NCI-H1930 (cell line): ENCODE measurements at places on chromosomes 12 and 14.

DNA sequence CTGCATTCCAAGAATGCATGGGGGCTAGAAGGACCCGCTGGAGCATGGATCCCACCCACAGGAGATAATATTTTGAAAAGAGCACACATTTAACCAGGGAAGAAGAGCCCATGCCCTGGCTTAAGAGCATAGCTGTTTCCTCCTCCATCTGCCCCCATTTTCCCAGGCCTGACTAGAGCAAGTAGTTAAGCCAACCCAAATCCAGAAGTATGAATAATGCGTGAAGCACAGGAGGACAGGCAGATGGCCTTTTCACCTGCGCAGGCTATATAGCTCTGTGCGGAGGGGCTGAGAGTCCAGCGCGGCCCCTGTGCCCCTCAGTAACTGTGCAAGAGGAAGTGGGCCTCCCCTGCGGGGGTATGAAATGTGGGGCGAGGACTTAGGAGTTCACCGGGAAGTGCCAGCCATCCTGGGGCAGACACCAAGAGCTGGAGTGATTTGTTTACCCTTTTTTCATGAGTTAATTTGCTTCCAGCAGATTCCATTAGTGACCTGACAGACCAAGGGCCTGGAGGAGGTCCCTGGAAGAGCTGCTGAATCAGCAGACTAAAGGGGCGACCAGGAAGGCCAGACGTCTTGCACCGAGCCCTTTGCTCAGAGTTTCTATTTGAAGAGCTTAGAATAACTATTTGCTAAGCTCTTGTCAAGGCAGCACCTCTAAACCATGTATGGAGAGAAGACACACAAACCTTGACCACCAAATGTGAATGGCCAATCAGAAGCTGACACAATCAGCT, 37.2 kb downstream of the DPF3 start:
- DNase-seq, result no peak

DNA sequence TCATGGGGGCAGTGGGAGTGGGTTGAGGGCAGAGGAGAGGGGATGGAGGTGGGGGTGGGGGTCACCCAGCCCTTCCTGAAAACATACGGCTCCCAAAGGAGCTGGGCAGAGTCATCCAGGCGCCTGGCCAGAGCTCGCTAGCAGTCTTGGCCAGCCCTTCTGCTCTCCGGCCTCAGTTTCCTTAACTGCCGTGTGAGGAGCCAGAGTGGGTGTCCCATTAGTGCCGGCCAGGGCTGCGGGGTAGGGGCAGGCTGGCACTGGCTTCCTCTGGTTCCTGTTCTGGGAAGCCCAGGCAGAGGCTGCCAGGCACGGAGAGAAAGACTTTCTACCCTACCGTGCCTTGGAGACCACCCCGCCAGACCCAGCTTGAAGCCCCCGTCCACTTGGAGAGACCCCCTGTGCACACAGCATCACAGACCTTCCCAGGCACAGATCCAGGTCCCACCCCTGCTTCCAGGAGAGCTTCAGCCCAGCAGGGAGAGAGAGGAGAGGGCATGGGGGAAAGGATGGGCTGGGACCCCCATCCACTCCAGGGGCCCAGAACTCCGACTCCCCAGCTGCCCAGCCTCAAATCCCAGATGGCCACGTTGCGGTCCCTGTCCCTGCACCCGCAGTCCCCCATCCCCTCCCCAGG, 93.3 kb downstream of the RFLNA start:
- DNase-seq, result no peak

GRCh38 chr12:65705380-65705876, 118.9 kb upstream of the HMGA2 start:
- DNase-seq, result no peak

- no peak for DNase-seq
These were observed 98.4 kb downstream of the CCDC60 start for GRCh38 chr12:119432949-119433348.

- no peak for DNase-seq
These were observed 572.3 kb downstream of the ETNK1 start for GRCh38 chr12:23197266-23197665.

GRCh38 chr12:24845615-24846014, 103.3 kb downstream of the BCAT1 start:
- no peak for DNase-seq

GRCh38 chr12:94033101-94033500, 115.3 kb upstream of the PLXNC1 start:
- no peak for DNase-seq

GRCh38 chr14:49134940-49135339, 451.2 kb downstream of the RPS29 start:
- DNase-seq, result no peak

DNA sequence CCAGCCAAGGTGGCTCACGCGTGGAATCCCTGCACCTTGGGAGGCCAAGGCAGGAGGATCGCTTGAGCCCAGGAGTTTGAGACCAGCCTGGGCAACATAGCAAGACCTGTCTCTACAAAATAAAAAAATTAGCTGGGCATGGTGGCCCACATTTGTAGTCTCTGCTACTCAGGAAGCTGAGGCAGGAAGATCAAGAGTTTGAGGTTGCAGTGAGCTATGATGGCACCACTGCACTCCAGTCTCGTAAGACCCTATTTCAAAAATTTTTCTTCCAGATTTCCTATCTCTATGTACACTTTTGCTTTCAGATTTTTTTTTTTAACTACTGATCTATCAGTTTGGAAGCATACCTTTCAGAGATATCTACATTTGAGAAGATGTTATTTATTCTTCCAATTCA, 15.3 kb downstream of the SNX6 start:
- no peak for DNase-seq

GRCh38 chr14:70857496-70857890, 48.2 kb upstream of the MAP3K9 start:
- DNase-seq, result no peak

DNA sequence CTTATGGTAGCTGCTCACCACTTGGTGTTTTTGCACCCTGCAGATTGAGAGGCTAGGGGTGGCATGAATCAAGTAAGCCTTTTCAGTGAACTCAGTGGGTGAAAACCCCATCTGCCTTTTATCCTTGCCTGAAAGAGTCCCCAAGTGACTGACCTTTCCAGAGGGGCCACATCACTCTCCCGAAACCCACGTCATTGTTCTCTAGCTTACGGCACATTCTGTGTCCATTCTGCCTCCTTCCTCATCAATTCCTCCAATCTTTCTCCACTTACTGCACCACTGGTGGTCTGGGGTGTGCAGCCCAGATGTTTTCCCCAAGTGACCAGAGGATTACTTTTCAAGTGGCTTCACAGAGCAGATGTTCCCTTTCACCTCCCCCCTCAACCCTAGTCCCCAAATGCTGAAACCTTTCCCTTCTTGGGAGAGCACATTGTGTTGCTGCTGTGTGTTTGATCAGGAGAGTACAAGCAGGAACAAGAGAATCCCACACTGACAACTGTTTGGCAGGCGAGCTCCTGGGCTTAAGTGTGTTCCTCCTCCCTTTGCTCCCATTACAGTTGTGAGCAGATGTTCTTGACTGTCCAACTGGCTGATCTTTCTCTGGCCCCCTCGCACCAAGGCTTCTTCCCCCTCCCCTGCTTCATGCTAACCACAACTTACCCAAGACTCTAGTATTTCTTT, 138.0 kb upstream of the IGF1 start:
- no peak for DNase-seq

- DNase-seq, result no peak
These were observed 58.9 kb upstream of the SRRM4 start for GRCh38 chr12:118922405-118922804.

GRCh38 chr12:116710370-116711150, 27.3 kb downstream of the SPRING1 start:
- no peak for DNase-seq

- DNase-seq, result no peak
These were observed 9.8 kb downstream of the EXOC3L4 start for GRCh38 chr14:103104389-103104653.

- no peak for DNase-seq
These were observed 61.3 kb upstream of the RESF1 start for GRCh38 chr12:31897781-31898503.

GRCh38 chr12:4843907-4844306, 65.8 kb upstream of the KCNA1 start:
- no peak for DNase-seq

DNA sequence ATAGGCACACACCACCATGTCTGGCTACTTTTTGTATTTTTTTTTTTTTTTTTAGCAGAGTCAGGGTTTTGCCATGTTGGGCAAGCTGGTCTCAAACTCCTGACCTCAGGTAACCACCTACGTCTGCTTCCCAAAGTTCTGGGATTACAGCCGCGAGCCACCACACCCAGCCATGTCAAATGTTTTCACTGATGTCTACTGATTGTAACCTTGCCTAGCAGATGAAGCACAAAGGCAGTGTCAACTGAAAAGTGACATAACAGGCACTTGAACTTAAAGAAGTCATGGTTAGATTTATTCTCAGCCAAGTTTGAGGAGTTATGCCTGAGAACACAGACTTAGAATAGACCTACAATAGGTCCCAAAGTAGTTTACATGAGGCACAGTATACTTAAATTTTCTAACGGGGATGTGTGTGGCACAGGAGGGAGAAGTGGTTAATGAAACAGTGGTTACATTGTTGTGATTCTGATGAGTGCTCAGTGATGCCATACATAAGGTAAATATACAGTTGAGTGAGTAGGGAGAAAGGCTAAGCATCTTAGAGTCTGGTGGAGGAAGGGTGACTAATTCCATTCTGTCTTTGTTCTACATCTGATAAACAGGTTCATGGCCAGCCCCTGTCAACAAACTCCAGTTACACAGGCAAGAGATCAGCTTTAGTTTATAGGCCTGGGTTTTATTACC, 12.6 kb upstream of the RNASE4 start:
- DNase-seq, result no peak

DNA sequence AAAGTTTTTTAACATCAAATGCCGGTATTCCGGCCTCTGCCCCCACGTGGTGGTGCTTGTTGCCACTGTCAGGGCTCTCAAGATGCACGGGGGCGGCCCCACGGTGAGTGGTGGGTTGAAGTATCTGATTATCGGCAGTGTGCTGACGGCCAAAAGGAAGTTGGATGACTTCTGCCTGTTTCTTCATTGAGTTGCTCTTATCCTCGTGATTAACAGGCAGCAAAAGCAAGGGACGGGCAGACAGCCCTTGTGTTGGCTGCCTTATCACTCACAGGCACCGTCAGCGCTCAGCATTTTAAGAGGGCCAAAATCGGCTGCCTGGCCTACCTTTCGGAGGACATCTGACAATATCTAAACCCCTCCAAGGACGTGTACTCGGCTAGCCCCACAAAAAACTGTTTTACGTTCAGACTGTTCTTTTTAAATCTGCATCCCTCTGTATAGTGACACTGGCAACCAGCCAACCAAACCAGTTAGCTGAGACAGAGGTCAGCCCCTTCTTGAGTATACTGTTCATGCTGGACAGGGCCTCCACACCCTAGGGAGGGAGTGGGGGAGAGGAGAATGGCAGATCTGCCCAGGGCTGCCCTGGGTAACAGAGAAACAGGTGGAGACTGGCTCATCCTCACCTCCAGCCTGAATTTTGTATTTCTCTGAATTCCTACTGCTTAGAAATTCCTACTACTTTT, 22.9 kb upstream of the AKAP5 start:
- DNase-seq, result no peak

GRCh38 chr12:51124504-51124903, 41.1 kb upstream of the CSRNP2 start:
- no peak for DNase-seq

GRCh38 chr12:74339211-74339610, 198.4 kb upstream of the ATXN7L3B start:
- DNase-seq, result no peak

- DNase-seq, result no peak
These were observed 1.1 kb upstream of the TRAF3 start for GRCh38 chr14:102775855-102776760.

DNA sequence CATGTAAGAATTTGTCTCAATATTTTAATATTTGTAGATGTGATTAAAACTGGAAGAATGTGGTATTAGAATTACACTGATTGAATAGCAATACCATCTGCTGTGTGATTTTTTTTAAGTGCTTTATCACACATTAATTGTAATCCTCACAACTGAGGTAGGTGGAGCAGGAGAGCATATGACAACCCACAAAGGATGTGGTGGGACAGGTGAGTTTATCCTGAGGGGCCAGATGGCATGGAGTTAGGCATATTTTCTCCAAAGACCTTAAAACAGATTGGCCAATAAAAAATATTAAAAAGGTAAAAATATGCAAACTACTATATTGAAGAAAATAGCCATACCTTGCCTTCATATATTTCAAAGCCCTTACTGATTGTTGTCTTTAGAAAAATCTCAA, 7.8 kb downstream of the LRRC10 start:
- DNase-seq, result no peak

DNA sequence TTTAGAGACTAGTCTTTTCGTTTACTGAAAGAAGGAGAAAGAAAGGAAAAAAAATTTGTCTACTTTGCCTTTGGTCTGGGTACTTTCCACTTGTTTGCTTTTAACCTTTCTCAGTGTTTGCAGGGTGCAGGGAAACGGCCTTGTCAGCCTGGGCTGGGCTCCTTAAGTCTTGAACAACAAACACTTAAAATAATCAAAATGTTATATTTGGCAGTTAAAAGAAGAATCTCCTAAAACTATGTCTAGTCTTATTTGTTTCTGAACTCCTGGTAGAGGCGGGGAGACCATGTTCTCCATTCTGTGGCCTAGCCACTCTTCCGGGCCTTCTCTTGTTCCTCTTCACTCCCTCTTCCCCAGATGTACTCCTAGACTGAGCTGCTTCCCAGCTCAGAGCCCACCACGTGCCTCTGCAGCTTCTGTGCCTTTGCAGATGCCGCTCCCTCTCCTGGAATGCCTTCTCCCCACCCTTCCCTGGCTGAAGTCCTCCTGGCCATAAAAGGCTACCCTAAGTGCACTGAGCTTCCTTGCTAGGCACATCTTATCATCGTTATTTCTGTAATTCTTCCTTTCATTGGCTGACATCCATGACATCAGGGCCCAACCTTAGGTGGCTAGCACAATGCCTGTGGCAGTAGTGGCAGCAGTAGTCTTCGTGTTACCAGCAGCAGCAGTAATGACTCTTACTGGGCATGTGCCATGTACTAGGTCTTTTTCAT, 432.9 kb downstream of the ZFP36L1 start:
- DNase-seq, result no peak
